Muscle of arm (tissue), 14 donors: ENCODE measurements at places on chromosomes 6 and 20. TPM values are rescaled to one million over a fixed set of nuclear protein-coding genes. Genes with fewer than 3 reads are reported as not detected.

- DNase-seq: no peak
Observed at GRCh38 chr20:17868151-17868550, 100.4 kb downstream of the SNX5 start.

- DNase-seq: no peak
Observed at GRCh38 chr20:58407201-58407873, 18.3 kb downstream of the VAPB start.

DNA sequence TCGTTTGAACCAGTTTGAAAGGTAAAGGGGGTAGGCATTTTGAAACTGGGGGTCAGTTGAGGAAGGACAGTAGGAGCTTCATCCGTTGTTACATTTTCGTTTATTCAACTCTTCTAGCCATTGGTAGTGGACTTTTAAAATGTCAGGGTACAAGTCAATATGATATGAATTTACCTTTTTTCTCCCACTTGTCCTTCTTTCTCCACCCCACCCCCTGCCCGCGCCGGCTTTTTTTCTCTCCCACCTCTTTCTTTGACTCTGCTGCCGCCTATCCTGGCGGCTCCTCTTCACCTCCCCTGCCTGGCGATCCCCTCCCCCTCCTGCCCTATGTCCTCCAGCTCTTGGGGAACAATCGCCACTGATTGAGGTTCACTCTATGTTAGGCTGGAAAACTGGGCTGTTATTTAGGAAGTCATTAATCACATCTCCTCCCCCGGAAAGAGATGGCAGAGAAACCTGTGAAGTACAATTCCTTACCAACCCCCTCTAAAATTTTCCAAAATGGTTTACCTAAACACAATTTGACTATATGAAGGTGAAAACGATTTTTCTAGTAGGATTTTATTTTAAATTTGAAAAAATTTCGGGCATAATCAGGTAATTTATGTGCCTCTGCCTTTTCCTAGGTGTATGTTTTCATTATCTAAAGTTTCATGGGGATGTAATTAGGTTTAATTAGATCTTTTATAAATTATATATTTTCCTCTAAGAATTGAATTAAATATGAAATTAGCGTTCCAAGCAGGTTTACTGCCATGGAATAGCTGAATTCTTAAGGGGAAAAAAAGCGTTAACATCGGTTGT is 778 bp upstream of the LIN28B start:
- DNase-seq: no peak

GRCh38 chr20:35311409-35311808 is 19.2 kb upstream of the FAM83C start:
- DNase-seq: no peak

DNA sequence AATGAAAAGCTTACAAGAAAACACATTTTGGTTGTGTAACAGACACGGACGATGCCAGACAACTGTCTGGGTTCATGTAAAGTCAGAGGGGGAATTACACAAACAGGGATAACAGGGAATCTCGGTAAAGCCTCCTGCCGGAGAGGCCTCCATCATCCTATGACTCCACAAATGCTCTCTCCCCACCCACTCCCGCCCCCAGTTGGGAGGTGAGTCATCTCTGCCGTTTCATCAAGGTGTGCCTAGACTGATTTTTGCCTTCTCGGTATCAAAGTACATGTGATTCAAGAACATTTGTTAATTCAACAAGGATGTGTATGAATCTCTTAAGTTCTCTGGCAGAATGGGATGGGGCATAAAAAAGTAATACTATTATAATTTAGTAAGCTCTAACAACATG is 304.9 kb upstream of the PRDM1 start:
- DNase-seq: no peak

DNA sequence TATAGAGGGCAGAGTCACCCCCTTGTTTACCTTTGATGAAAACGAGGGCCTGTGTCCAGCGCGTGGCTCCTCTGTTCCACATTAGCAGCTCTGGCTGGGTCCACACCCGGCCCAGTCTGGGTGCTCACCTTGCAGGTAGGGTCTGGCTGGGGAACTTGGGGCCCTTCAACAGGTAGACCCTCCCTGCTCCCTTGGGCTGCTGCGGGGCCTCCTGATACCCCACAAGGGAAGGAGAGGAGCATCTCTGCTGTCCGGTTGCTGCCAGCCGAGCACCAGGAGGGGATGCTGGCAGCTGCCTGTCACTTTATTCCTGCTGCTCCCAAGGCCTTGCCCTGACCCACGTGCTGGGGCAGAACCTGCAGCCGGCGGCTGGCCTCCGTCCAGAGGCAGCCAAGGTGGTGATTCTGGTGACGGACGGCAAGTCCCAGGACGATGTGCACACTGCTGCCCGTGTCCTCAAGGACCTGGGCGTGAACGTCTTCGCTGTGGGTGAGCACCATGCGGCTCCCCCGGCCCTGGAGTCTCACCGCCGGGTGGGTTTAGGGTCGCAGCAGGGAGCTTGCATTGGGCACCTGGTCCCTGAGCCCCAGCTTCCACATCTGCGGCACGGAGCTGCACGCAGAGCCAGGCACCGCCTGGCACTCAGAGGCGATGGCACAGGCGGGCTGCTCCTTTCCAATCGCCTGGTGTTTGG is 15.4 kb downstream of the COL20A1 start:
- DNase-seq: no peak

DNA sequence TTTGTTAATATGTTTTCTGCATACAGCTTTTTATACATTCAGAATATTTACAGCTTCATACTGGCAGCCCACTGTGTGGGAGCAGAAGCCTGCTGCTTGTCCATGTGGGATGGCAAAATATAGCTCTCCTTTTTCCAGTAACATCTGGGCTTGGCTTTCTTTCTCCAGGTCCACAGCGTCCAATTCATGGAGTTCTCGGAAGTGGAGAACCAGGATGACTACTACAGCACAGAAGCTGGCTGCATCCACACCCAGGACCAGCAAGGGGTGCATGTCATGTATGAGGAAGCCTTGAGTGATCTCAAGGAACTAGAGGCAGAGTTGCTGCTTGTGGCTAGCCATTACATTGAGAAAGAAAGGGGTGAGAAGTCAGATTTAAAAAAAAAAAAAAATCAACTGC is 143.1 kb downstream of the CD164 start:
- DNase-seq: no peak

GRCh38 chr20:35446356-35447078 is 8.5 kb upstream of the GDF5 start:
- DNase-seq: no peak

DNA sequence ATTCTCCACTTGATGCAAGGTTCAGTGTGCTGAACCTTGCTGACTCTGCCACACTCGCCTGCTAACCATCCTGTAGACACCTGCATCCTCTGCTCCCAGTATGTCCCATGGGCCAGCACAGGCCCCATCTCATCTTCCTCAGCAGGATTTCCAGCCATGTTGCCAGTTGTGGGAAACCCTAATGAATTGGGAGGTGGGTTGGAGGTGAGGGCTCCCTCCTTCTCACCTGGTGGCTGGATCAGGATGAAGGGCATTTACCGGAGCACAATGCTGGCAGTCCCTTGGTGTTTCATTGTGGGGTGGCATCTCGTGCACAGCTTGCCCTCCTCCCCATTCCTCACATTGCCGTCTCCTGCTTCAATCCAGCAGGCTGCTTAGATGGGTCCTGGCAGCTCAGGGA is 204.3 kb upstream of the FOXQ1 start:
- no peak for DNase-seq

DNA sequence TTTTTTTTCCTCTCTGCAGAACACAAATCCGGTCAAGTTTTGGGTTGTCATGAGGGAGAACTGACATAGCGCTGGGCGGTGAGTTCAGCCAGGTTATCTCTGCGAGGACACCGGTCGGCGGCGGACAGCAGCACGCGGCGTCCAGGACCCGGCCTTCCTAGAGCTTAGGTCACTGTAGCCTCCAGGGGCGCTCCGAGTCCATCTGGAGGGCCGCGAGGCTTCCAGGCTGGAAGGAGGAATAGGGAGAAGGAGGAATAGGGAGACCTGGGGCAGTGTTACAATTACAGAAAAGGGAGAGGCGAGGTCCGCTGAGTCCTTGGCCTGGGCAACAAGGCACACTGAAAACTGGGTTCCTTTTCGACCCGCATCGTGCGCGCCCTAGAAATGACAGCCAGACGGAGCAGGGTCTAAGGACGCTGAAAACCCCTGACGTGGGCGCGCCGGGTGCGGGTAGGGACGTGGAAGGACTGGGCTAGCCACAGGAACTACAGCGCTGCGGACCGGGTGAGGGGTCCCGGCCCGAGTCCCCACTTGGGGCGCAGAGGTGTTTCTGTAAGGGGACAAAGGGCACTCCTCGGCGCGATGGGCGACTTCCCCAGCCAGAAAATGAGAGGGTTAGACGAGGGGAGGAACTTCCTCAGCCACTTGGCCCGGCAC is 536 bp upstream of the FNDC1 start:
- DNase-seq: peak; percentile 77

DNA sequence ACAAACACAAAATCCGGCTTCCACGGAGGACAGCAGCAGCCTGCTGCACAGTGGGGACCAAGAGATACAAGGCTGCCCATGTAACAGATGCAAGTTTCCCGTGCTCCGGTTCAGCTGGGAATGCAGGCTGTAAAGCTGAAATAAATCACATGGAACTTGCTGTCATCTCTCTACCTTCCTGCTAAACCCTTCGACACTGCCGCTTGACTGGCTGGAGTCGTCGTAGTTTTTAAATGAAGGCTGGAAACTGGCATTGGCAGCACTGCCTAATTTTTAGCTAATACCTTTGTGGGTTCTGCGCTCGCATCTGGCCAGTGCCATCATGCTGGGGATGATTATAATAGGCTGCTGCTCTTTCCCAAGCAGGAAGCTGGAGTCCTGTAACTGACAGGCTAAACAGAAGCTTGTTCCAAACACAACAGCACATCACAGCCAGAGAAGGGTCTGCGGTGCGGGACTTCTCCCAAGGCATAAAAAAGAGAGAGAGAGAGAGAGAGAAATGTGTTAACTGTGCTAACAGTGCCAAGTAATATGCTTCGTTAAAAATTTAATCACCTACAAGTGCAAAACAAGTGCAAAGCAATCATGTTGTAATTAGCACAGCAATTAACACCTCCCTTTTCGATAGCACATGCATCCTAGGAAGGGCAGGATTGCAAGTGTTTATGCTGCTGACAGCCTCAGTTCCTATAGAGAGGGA is 146.1 kb downstream of the TFAP2A start:
- no peak for DNase-seq

DNA sequence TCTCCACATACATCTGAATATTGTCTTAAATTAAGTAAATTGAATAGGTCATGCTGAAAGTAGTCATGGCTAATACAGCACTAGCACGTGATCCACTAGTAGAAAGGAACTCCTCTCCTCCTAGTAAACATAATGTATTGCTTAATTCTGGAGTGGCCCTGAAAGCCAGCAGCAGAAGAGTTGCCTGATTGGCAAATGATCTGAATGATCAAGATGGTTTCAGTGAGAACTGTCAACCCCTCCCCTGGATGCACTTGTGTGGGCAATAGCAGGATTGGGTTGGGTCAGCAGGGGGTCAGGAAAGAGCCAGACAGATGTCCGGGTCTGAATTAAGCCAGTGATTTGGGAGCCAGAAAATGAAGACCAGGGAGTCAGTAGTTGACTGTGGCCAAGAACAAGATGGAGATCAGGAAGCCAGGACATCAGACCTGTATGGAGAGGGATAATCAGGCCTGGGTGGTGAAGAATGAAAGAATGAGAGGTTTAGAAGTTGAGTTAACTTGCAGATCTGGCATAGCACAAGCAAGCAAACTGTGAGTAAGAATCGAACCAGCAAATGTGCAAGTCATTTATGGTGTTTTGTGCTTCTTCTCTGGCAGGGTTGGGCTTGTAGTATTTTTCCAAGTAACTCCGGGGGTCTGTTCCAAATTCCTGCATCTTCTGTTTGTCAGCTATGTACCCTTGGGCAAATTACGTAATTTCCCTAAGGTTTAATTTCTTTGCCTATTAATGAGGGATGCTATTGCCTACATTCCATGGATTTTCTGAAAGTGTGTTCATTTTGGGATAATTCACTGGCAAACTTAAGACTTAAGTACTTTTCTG is 304.9 kb downstream of the CD109 start:
- DNase-seq: peak; percentile 69

- no peak for DNase-seq
Observed at GRCh38 chr20:8427419-8428040, 295.5 kb downstream of the PLCB1 start.

DNA sequence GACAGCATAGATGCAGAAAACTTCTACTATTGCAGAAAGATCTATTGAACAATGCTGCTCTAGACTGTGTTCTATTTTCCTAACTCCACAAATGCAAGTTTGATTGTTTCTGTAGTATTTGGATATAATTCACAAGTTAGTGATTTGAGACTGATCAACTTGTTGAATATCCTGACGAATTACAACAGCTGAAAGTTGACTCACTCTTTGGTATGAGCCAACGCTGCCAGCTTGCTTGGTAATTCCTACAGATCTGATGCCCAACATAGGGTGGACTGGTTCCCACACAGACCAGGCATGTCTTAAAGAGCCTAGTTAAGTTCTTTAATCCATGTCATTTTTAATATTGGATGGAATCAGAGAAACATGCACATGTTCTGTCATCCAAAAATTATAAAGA is 231.0 kb upstream of the RAB32 start:
- DNase-seq: no peak

GRCh38 chr6:94196891-94197290 is 777.5 kb upstream of the EPHA7 start:
- no peak for DNase-seq

GRCh38 chr20:6691516-6691915 is 76.0 kb upstream of the BMP2 start:
- no peak for DNase-seq

- no peak for DNase-seq
Observed at GRCh38 chr6:125245523-125246264, 56.1 kb downstream of the HDDC2 start.

GRCh38 chr6:28732052-28732451 is 191.7 kb downstream of the TRIM27 start:
- no peak for DNase-seq

The IRF4 gene
- 0.60 TPM for polyA plus RNA-seq

The SNAP25 gene
- polyA plus RNA-seq: 6.4 TPM

The SNPH gene
- polyA plus RNA-seq: 7.7 TPM

The JARID2 gene
- 14.1 TPM for polyA plus RNA-seq

The FAM83D gene
- polyA plus RNA-seq: 8.2 TPM

The LRRC73 gene
- not detected for polyA plus RNA-seq

The EYS gene
- 0.58 TPM for polyA plus RNA-seq

The PRSS16 gene
- polyA plus RNA-seq: 0.24 TPM

The FOXS1 gene
- 4.4 TPM for polyA plus RNA-seq

The HCRTR2 gene
- not detected for polyA plus RNA-seq

The PRKN gene
- 2.7 TPM for polyA plus RNA-seq

The RHAG gene
- 2.3 TPM for polyA plus RNA-seq
